Ovary (tissue), 10 donors: ENCODE measurements at places on chromosomes 5 and 9.

- no peak for DNase-seq
These were observed 206.5 kb downstream of the ARL15 start for GRCh38 chr5:54103871-54104270.

- no peak for DNase-seq
These were observed 37.3 kb upstream of the TENT4A start for GRCh38 chr5:6675784-6676491.

GRCh38 chr9:74554751-74555419, 57.8 kb downstream of the RORB start:
- DNase-seq = no peak

GRCh38 chr9:138063785-138064184, 186.2 kb downstream of the CACNA1B start:
- no peak for DNase-seq

- DNase-seq = no peak
These were observed 371.4 kb downstream of the TLE1 start for GRCh38 chr9:81317939-81318338.

DNA sequence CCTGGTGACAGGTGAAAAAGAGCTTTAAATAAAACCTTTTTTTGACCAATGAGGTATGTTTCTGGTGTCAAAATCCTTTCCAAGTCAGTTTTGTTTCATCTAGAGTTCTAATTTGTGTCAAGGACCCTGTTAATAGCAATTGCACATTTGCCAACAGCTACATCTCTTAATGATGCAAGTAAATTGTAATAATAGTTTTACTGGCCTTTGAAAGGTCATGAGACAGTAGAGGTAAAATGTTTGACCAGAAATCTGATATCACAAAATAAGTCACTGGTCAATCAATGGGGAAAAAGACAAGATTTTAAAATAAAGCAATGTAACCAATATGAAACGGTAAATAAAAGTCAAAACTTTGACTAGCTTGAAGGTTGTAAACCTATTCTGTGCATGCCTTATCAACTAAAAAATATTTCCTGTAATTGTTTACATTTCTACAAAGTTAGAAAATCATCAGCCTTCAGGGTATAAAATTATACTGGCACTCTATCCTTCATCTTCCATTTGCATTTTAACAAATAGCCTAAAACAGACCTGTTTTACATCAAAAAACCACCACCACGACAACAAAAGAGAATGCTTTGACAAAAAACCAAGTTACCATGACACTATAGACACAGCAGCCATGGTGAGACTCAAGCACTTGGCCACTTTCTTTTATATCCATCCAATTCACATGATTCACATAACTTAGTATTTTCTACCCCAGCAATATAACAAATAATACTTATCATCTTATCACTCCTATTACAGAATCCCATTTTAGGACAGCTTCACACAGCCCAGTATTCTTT, 3.0 kb downstream of the NADK2 start:
- no peak for DNase-seq
